ENCODE measurements at places on chromosomes 7 and 10. TPM values are rescaled to one million over a fixed set of nuclear protein-coding genes. Genes with fewer than 3 reads are reported as not detected.

The MCU gene
- total RNA-seq: 13.6 TPM

DNA sequence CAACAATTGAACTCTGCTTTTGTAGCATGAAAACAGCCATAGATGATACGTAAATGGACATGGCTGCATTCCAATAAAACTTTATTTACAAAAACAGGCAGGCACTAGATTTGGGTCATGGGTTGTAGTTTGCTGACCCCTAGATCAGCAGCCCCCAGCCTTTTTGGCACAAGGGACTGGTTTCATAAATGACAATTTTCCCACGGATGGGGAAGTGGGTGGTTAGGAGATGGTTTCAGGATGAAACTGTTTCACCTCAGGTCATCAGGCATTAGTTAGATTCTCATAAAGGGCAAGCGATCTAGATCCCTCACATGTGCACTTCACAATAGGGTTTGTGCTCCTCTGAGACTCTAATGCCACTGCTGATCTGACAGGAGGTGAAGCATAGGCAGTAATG is 16.5 kb upstream of the ANK3 start:
- DNase-seq: no peak

The ATXN7L1 gene
- 4.2 TPM for total RNA-seq

The SLIT1 gene
- total RNA-seq: 0.59 TPM

The CCDC136 gene
- 4.4 TPM for total RNA-seq

DNA sequence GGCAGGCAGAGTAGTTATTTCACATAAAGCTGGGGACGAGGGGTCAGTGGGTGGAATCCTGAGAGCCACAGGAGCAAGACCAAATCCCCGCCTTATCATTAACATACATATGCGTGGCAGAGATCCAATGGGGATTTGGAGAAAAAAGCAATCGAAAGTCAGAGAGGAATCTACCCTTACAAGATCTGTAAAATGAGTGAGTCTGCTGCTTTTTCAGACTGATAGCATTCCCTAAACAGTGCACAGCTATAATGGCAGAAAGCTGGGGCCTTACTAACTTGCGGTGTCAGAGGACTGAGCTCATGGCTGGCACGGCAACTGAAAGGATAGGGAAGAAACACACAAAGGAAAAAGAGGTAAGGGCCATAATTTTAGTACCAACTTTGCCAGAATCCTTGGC is 25.0 kb downstream of the GPR22 start:
- no peak for DNase-seq

- DNase-seq: no peak
These were observed 85.9 kb downstream of the AHR start for GRCh38 chr7:17384400-17384799.

GRCh38 chr10:133391761-133392518 is 2.0 kb upstream of the MTG1 start:
- DNase-seq: no peak

DNA sequence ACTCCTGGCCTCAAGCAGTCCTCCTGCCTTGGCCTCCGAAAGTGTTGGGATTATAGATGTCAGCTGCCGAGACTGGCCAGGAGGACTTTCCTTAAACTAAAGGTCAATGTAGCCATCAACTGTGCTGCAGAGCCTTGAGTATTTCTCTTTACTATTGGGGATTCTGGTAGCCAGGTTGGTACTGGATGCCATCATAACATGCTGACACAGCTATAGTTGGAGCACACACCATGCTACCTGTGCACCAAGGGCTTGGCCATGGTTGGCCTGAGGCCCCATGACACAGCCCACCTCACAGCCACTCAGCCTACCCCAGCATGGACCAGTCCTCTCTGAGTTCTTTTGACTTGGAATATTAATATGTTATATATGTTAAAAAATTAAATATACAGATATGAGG is 54.4 kb downstream of the HECTD2 start:
- DNase-seq: no peak

DNA sequence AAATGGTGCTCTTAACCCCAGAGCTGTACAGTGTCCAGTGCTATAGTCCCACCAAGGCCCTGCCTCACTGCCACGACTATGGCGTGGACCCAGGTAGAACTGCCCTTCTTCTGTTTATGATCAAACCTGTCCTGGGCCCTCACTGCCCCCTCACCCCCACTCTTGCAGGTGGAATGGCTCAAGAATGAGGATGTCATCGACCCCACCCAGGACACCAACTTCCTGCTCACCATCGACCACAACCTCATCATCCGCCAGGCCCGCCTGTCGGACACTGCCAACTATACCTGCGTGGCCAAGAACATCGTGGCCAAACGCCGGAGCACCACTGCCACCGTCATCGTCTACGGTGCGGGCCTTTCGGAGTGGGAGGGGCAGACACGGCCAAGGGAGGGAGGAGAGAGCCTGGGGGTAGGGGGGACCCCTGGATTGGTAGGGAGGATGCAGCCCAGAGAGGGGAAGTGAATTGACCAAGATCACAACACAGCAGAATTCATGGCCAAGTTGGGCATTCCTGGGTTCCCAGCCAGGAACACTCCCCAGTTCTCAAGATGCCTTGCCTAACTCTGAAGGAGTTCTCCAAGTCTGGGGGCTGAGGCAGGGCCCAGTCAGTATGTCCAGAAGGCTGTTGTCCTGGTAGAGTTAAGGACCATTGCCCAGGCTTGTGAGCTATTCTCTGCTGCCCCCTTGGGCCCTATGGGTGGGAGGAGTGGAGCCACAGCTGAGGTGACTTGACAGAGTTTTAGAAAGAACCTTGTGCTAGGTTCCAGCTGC is 32.4 kb upstream of the SLC29A3 start:
- DNase-seq: no peak

The CLDN3 gene
- total RNA-seq: not detected

The LIPF gene
- not detected for total RNA-seq

The LRRC72 gene
- not detected for total RNA-seq

DNA sequence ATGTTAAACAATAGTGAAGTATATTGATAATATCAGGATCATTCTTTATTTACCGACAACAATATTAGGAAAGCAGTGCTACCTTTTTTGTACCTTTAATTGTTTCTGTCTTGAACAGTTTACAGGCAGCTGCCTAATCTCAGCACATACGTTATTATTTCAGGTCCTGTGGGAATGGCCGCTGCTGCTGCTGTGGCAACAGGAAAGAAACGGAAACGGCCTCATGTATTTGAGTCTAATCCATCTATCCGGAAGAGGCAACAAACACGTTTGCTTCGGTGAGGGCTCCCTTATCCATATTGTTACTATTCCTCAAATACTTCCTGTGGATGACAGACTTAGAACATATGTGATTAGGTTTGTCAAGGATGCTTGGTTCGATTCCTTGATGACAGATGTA is 59.7 kb downstream of the NRF1 start:
- DNase-seq: no peak

- no peak for DNase-seq
These were observed 42.8 kb upstream of the NCAPG2 start for GRCh38 chr7:158747408-158747807.

The GJD4 gene
- total RNA-seq: not detected

- DNase-seq: no peak
These were observed 53.3 kb downstream of the CDHR3 start for GRCh38 chr7:106016331-106016730.

DNA sequence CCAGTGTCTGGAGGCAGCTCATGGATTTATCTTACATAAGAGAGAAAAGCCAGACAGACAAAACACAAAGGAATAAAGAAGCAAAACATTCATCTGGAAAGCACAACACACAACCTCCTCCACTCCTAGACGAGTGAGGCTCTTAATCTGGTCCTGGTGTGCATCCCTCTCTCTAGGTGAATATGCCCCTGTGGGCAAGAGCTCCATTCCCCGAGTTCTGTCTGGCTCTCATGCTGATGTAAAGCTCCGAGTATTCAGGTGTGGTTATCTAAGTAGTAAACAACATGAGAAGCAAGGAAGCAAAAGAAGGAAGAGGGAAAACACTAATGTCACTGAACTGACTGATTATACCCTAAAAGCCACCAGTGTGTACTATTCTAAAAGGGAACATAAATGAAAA is 47.9 kb upstream of the FEZF1 start:
- no peak for DNase-seq

The FKBP9 gene
- total RNA-seq: 0.53 TPM

- DNase-seq: no peak
These were observed 50.1 kb downstream of the GNAI1 start for GRCh38 chr7:80184693-80185092.

- DNase-seq: no peak
These were observed 91.1 kb downstream of the CH25H start for GRCh38 chr10:89115876-89116627.

DNA sequence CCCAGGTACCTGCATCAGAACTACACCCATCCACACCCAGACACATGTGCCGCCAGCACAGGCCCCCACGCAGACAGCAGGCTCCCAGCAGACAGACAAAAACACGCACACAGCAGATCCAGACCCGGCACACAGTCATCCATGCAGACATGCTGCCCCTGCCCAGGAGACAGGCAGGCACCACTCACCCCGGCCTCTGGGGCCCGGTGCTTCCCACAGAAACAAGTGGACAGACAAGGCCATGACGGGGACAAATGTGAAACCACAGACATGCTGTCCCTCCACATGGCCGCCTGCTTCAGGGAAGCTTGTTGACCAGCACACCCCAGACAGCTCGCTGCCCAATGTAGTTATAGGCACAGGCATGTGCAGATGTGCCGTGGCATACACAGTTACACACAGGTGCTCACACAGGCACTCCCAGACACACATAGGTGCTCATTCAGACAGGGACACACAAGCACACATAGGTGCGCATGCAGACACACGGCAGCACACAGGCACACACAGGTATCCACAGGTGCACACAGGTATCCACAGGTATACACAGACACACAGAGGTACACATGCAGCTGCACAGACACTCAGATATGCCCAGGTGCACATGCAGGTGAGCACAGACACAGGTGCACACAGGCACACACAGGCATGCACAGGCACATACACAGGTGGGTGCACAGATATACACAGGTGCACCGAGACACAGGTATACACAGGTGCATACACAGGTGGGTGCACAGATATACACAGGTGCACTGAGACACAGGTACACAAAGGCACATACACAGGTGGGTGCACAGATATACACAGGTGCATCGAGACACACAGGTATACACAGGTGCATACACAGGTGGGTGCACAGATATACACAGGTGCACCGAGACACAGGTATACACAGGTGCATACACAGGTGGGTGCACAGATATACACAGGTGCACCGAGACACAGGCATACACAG is 10.5 kb upstream of the SCART1 start:
- DNase-seq: peak; percentile 34

The NME8 gene
- not detected for total RNA-seq

GRCh38 chr10:62084451-62084850 is 183.0 kb downstream of the ARID5B start:
- no peak for DNase-seq

GRCh38 chr7:40765639-40766038 is 630.8 kb downstream of the SUGCT start:
- no peak for DNase-seq

- no peak for DNase-seq
These were observed 54.1 kb downstream of the SLIT1 start for GRCh38 chr10:97131666-97132065.

DNA sequence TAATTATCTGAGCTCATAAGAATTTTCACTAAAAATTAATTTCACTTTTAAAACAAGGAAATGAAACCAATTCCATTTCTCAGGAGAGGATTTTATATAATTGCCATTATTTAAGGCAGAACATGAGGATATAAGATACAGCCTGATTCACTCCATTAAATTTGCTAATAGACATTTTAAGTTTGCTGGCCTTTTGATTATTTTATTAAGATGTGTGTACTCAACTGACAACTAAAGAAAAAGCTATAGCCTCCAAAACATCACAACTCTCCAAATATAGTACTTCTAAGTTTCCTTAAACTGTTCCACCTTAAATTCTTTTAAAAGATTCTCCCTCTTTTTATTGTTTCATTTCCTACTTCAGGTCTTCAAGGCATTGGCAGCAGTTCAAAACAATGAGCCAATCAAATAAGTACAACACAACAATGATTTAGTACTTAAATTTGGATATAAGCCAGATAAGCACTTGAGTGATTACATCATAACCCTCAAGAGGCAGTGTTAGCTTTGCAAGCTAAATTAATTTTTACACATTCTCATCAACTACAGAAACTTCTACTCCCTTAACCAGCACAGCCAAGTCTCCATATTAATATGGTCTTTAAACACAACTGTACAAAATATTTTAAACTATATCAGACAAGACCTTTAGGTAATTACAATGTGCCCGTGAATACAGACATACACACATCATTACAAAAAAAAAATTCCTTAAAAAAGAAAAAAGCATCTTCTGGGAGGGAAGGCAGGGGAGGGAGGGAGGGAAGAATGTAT is 121.8 kb downstream of the KMT2C start:
- DNase-seq: no peak

DNA sequence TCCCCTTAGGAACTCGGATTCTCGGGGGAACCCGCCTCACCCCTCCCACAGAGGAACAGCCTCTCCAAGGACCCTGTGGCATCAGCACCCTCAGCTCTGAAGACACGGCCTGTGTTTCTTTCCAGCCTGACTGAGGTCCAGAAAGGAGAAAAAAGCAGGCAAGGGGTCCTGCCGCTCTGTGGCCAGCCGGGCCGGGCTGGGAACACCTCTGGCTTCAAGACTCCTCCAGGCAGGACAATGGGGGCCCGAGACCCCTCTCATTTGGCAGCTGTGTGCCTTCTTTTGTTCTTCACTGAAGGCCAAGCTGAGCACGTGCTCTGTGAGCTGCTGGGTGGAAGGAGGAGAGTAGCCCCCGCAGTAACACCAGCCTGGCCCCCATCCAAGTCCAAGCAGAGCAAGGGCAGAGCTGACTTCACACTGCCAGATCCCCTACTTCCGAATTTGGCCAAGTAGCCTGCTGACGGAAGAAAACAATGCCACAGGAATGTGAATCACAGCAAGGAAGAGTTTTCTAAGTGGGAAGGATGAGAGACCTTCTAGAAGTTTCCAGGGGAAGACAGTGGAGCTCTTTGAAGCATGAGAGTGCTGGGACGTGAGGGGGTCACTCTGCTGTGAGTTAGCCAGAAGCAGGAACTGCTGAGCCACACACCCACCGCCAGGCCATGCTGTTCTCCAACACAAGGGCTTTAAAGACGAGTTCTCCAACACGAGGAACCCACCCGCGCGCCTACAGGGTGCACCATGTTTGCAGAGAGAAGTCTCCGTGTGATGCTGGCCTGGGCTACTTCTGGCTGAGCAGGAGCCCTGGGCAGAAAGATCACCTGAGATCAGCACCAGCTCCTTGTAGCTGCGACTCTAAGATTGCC is 3.1 kb downstream of the CNPY1 start:
- DNase-seq: no peak

DNA sequence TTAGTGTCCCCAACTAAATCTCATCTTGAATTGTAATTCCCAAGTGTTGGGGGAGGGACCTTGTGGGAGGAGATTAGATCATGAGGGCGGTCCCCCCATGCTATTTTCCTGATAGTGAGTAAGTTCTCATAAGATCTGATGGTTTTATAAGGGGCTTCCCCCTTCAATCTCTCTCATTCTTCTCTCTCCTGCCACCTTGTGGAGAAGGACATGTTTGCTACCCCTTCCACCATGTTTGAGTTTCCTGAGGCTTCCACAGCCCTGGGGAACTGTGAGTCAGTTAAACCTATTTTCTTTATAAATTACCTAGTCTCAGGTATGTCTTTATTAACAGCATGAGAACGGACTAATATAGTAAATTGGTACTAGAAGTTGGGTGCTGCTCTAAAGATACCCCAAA is 365.6 kb downstream of the ANKRD7 start:
- no peak for DNase-seq

GRCh38 chr7:33774762-33775523 is 130.4 kb upstream of the BMPER start:
- no peak for DNase-seq

The CYP3A7 gene
- total RNA-seq: not detected

The C10orf62 gene
- total RNA-seq: not detected

The DENND10 gene
- total RNA-seq: 47.4 TPM

All from activated CD8-positive, alpha-beta memory T cell treated with anti-CD3 and anti-CD28 coated beads, Interleukin-2, amount 10 ng/mL, durations not matched to agents 7 days and 5 days (primary cell).